ENCODE measurements at places on chromosomes 1 and 21.

DNA sequence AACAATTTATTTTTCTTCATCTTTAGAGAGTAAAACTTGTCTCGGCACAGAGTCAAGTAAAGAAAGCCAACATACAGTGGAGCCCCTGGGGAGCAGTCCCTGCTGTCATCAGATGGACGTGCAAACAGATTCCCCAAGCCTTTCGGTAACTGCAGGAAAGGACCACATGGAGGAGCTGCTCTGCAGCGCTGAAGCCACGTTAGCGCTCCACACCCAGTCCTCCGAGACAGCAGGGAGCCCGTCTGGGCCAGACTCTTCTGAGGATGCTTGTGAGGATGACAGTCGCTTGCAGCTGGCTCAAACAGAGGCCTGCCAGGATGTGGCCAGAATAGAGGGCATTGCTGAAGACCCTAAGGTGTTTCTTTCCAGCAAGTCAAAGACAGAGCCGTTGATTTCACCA, 77.1 kb upstream of the SCCPDH start:
- no peak for DNase-seq

- no peak for DNase-seq
These were observed 6.5 kb downstream of the CAPN9 start for GRCh38 chr1:230753586-230754251.

DNA sequence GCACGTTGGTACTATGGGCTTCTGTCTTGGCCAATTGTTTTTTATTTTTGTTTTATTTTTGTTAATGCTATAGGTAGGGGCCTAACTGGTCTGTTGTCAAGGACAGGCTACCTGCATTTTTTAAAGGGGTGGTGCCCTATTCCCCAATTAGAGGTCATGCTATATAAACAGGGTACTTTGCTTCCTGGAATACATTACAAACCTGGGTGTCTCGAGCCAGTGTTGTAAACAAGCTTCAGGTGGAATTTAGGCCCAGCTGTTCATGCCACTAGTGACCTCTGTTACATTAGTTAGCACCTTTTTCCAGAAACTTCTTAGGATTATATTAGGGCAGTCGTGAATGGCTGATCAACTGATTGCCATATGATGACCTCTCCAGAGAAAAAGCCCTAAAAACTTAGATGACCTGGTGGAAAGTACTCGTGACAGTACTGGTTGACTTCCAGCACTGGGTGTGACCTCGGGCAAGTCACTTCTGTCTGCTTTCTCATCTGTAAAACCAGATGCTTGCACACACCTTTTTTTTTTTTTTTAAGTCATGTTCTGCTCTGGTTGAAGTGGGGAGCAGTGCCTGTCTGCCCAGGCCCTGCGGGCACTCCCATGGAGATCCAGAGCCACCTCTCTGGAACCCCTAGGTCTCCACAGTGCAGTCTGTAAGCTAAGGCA, 46.5 kb downstream of the ELK4 start:
- DNase-seq = no peak

GRCh38 chr1:1309251-1310108, 1.1 kb downstream of the PUSL1 start:
- DNase-seq = no peak

DNA sequence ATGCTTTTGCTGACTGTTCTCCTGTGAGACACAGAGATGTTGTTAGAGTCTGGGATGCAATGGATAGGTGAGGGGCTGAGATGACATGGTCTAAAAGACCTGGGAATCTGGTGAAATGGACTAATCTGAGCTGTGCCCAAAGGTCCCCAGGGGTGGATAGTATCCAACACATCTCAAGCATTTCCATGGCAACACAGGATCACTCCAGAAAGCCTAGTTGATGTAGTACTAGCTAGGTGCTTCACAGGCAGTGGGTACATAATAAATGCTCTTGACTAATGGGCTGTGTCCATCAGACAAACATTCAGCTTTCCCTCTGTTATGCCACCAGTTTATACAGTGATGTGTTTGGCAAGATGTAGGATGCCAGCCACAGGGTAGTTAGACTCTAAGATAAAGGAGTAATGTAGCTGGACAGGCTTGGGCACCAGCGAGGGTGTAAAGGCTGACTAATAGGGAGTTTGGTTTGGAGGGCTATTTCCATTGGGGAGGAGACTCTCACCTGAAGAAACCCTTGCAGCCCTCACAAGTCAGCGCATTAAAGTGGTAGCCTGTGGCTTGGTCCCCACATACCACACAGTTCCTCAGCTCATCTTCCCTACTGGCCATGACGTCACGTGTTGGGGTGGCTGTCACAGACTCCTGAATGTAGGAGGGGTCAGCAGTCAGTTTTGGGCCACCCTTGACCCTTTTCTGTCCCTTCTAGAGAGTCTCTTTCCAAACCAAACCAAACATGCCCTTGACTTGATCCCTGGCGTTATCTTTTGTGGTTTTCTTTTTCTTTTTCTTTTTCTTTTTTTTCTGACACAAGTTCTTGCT, 1.8 kb downstream of the NR1I3 start:
- DNase-seq = no peak

- DNase-seq = no peak
These were observed 889 bp upstream of the CCNL2 start for GRCh38 chr1:1399872-1400575.

DNA sequence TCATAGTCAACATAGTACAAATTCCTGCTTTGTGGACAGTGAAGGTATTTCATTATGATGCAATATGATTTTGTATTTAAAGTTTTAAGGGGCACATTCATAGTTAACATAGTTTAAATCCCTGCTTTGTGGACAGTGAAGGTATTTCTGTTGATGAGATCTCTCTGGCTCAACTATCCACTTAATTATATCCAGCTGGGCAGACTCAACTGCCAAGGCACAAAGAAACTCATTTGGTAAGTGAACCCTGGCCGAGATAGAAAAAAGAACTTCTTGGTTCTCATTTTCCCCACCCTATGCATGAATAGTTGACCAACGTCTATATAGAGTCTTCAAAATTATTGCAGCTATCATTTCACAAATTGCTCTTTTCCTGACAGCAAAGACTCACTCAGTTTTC, 1194.6 kb downstream of the NCAM2 start:
- DNase-seq = no peak

DNA sequence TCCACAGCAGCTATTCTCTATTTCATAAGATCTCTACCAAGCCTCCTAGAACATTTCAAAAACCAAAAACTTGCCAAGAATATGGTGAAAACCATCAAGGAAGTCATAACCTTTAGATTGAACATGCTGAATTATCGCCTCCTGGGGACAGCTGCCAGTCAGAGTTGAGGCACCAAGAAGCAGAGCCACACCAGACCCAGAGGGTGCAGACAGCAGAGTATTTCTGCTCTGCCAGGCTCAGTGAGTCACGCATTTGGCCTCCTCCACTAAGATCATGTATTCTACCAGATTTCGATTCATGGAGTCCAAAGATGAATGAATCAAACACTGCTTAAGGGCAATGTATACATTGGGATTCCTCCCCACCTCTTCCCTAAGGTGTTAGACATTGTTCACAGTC, 2.1 kb downstream of the F3 start:
- DNase-seq = no peak

DNA sequence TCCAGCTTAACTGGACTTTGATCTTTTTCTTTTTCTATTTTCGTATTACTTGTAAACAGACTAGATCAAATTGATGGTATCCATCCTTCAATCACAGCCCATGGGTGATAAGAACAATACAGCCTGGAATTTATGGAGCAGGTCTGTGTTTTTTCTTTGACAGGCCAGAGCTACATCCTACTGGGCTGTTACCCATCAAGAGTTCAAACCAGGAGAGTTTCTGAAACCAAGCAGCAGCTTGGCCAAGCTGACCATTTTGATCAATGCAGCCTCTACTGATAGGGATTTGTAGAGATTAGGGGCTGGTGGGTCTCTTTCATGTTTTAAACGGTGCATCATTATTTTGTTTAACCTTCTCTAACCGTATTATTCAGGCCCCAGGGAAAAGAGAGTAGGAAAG, 24.3 kb upstream of the CCDC190 start:
- DNase-seq = no peak

GRCh38 chr1:67213164-67213563, 46.9 kb downstream of the IL23R start:
- no peak for DNase-seq

DNA sequence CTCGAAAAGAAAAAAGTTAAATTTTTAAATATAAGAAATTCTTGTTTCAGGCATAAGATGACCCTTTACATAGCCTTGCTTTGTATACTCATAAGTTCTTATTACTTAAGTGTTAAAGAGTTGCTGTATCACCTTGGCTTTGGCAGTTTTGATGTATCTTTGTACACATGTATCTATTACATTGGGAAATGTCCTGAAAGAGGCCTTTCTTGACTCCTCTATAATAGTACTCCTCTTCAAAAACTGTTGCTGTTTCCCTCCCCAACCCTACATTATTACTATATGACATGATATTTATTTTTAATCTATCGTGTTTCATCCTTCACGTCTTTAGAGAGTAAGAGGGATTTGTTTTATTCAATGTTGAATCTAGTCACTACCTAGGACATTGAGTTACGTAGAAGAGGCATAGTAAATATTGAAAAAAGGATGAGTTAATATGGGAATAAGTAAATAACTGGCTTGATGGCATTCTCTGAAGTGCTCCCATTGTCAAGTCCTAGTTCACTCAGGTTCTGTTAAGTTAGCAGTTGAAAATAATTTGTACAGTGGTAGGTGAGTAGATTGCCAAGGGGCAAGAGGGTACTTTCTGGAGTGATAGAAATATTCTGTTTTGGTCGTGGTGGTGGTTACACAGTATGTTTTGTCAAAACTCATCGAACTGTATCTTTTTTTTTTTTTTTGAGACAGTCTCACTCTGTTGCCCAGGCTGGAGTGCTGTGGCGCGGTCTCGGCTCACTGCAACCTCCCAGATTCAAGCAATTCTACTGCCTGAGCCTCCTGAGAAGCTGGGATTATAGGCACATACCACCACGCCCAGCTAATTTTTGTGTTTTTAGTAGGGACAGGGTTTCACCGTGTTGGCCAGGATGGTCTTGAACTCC, 8.2 kb downstream of the THRAP3 start:
- DNase-seq = no peak
